ENCODE measurements at places on chromosomes 13 and 19.
A peak's percentile ranks its signal among the peaks of the same experiment; 100 is the strongest.

GRCh38 chr19:19405971-19406877 lies 749 bp downstream of the GATAD2A start:
- ATAC-seq = peak; percentile 9

- no peak for ATAC-seq
Observed at GRCh38 chr19:6540918-6541689, 10.3 kb downstream of the TNFSF9 start.

GRCh38 chr19:55220525-55220924 lies 8.0 kb downstream of the TMEM86B start:
- no peak for ATAC-seq

DNA sequence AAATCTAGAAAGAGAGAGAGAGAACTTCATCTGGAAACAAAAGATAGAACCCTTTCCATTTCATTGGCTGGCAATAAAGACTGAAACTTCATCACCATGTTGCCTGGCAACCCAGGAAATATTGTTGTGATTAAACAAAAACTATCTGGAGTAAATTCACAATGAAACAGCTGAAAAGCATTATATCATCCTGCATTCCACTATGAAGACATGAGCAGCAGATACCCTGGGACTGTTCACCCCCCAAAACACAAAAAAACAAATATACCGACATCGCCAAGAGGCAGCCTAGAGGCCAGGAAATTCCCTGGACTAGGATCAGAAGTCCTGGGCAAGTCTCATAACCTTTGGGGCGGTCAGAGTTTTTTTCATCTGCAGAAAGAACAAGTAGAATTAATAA lies 158.3 kb downstream of the FOXO1 start:
- ATAC-seq = peak; percentile 26

- ATAC-seq = peak; percentile 44
Observed at GRCh38 chr19:28466107-28467045, 746.6 kb downstream of the UQCRFS1 start.

- ATAC-seq = no peak
Observed at GRCh38 chr13:106657104-106657503, 89.2 kb upstream of the ARGLU1 start.

- no peak for ATAC-seq
Observed at GRCh38 chr19:55973982-55974381, 12.6 kb upstream of the NLRP5 start.

DNA sequence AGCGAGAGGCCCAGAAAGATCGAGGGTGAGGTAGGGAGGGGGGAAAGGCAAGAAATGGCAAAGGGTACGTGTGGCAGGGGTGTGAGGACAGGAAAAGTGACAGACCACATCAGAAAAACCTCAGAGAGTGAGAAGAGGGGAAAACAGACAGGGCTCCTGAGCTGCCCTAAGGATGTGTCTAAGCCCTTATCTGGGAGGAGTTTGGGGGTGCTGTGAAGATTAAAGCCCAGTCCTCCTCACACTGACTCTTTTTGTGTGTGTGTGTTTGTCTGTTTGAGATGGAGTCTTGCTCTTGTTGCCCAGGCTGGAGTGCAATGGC lies 703 bp upstream of the PTH2 start:
- ATAC-seq = no peak

DNA sequence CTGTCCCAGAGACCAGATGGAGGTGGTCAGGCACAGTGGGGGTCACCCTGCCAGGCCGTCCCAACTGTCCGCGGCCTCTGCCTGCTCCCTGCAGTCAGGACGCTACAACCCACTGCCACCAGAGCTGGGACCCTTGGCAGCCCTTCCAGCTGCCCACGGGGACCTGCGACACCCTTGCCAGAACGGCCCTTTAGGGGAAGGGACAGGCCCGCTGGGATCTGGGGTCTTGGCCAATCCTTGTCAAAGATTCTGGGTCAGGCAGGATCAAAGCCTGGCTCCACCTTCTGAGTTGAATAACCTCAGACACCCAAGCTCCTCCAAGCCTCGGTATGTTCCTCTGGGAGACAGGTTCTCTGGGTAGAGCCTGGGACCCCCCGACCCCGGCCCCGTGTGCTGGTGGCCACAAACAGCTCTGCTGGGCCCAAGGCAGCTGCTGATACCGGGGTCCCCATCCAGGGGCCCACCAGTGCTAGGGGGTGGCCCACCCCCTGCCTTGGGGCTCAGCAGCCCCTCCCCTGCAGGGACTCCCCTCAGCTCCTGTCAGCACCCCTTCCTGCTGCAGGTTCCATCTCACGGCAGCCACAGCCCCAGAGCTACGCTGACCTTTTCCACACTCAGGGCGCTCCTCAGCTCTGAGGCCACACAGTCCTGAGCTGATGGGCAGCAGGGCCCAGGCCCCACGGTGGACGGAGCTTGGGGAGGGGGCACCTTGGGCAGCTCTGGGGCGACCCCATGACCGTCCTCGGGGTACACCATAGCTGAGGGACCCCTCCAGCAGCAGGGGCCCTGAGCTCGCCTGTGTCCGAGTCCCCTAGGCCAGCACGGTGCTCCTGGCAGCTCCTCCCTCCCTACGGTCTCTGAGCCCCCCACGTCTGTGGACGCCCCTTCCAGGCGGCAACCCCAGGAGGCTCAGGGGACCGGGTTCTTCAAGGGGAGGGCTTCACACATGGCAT lies 18.4 kb downstream of the SBNO2 start:
- no peak for ATAC-seq

DNA sequence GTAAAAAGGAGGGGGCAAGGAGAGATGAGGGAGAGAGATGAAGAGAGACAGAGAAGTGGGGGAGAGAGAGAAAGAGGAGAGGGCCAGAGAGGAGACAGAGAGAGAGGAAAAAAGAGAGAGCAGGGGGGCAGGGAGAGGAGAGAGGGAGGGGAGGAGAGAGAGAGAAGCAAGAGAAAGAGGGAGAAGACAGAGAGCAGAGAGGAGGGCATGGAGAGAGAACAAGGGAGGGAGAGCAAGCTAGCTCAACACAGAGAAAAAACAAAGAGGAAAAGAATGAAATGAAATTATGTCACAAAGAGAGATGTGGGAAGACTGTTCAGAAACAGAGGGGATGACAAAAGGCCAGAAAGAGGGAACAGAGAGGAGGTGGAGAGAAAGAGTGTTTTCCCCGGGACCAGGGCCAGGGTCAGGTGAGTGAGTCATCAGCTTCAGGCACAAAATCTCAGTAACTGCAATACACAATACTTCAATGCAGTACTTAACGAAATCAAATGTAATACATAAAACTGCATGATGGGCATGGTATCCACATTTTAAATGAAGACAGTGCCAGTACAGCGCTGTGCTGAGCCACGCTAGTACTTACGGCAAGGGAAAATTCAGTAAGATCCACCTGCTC lies 4.8 kb downstream of the KLK7 start:
- no peak for ATAC-seq

GRCh38 chr19:18520848-18521691 lies 800 bp downstream of the ELL start:
- no peak for ATAC-seq

- no peak for ATAC-seq
Observed at GRCh38 chr13:45327253-45327955, 13.6 kb downstream of the TPT1 start.

DNA sequence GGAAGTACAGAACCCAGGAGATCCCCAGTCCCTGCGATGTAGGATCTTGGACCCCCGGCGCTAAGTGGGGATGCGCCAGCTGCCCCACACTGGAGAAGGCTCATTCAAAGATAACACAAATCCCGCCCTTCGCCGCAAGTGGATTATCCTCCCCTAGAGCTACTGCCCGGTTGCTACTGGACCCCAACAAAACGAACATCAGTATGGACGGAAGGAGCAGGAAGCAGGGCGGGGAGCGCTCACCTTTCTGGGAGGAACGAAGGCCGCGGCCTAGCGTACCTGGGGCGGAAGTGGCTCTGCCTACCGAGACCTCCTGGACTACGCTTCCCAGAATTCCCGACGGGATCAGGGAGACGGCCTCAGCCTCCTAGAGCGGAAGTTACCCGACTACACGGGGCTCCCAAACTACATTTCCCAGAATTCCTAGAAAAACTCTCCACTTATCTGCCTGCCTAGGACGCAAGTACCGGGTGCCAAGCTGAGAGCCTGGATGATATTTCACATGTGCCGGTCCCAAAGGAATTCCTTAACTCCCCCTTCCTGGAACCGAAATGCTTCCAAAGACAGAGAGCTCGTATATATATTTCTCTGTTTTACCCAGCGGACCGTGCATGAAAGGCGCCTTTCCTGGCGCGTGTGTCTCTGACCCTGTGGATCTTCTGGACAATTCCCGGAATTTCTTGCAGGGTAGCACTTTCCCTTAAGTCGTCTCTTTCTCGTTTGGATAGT lies at the start of gene ZNF112:
Gene ZNF112, minus strand, starts transcription at position 298 of the 729 bp plus-strand sequence. CDS start 16,141 bp downstream, outside the sequence.
- peak; percentile 100 for ATAC-seq

GRCh38 chr13:101492251-101492910 lies 39.9 kb downstream of the ITGBL1 start:
- no peak for ATAC-seq

GRCh38 chr13:43002021-43002420 lies 10.0 kb upstream of the EPSTI1 start:
- ATAC-seq = no peak

GRCh38 chr19:8088752-8089663 lies 36.4 kb downstream of the CCL25 start:
- ATAC-seq = no peak

GRCh38 chr13:49395451-49395865 lies 48.4 kb downstream of the CAB39L start:
- no peak for ATAC-seq

- ATAC-seq = no peak
Observed at GRCh38 chr13:32998966-32999365, 17.3 kb upstream of the KL start.

- ATAC-seq = peak; percentile 90
Observed at GRCh38 chr19:7783991-7784423, 21.0 kb downstream of the CLEC4M start.

DNA sequence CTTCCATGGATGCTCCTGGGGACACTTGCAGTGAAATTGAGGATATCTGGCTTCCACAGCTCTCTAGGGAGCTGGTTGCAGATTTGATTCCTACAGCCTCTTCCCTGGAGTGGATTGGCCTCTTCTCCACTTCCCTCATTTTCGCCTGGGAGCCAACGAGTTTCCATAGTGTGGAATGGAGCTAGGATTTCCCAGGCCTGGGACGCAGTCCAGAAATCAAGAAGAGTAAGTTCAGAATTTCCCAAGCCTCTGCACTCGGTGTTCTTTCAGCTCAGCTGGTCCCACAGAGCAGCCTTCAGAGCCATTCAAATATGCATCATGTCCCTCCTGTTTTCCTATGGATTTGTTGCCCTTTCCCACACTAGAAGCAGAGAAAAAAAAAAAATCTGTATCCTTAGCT lies 68.2 kb downstream of the RAP2A start:
- ATAC-seq = no peak

DNA sequence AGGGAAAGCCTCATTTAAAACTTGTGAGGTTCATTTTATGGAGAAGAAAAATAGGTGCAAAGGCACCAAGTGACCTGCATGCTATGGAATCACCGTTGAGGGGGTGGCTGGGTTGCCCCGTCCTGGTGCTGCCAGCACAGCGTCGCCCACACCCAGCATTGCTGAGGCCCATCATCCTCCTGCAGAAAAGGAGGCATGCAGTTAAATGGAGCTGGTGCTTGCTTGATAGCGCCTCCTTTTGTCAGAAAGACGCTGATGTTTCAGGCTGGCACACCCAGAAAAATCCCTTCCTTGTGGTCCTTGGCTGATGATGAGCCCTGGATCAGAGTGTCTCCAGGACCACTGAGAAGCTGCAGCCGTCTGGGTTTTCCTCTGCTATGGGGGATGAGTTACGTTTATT lies 36.9 kb downstream of the DHRS12 start:
- ATAC-seq = no peak

DNA sequence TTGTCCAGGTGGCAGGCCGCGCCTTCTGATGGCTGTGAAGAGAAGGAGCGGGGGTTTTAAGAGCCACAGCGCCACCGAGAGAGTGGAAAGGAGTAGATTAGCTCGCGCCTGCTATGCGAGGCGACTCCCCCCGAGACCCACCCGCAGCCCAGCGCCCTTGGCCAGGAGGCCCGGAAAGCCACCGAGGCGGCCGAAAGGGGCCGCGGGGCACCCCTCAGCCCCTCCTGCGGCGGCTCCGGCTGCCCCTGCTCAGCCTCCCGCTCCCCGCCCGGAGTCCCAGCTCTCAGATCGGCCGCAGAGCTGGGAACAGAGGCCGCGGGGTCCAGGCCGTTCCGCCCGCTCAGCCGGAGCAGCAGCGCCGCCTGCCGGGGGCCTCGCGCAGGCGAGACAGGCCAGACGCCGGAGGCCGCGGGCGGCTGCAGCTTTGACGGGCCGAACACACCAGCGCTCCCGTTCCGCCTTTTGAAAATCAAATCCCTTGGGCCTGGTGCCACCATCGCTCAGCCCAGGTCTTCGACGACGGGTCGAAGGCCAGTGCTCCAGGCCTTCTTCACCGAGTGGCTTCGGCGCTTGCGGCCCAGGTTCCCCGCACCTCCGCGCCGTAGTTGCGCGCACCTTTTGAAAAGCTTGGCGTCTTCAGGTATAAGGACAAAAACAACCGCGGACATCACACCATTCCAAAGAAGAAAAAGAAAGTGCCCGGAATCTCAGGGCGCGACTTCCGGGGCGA lies 15.3 kb downstream of the CDX2 start:
- peak; percentile 99 for ATAC-seq

DNA sequence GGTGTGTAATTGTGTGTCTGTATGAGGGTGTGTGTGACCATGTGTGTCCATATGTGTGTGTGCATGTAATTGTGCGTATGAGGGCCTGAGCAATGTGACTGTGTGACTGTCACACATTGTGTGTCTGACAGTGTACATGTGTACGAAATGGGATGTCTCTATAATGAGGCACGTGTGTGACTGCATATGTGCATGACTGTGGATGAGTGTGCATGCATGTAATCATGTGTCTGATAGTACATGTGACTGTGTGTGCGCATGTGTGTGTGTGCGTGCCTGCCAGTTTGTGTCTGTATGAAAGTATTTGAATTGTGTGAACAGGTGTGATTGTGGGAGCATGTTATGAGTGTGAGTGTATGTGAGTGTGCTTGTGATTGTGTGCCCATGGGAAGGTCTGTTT lies 2.2 kb upstream of the ACSBG2 start:
- no peak for ATAC-seq

GRCh38 chr19:10293637-10294367 lies 4.0 kb downstream of the ICAM5 start:
- no peak for ATAC-seq

- no peak for ATAC-seq
Observed at GRCh38 chr13:47549219-47549752, 451.8 kb downstream of the SUCLA2 start.
